ENCODE measurements at places on chromosomes 6 and 20.

- H3K27ac ChIP-seq = no peak overlapping the region
- DNase-seq = no peak
- H3K36me3 ChIP-seq = no peaks in the 10 kb centered on the region
- no peaks in the 10 kb centered on the region for H3K4me1 ChIP-seq
- H3K27me3 ChIP-seq = no peaks in the 10 kb centered on the region
- H3K4me3 ChIP-seq = no peak overlapping the region
Measured at GRCh38 chr20:35592339-35592974, 23.2 kb upstream of the SPAG4 start.

- no peak overlapping the region for H3K4me3 ChIP-seq
- no peaks in the 10 kb centered on the region for H3K4me1 ChIP-seq
- H3K27me3 ChIP-seq = no peaks in the 10 kb centered on the region
- H3K27ac ChIP-seq = no peak overlapping the region
- no peak for DNase-seq
Measured at GRCh38 chr6:14123386-14124111, 6.0 kb downstream of the CD83 start.

GRCh38 chr6:9711365-9711764 lies 703.5 kb downstream of the TFAP2A start:
- no peak overlapping the region for H3K27ac ChIP-seq
- H3K27me3 ChIP-seq = no peaks in the 10 kb centered on the region
- H3K4me3 ChIP-seq = no peak overlapping the region
- H3K36me3 ChIP-seq = no peaks in the 10 kb centered on the region
- DNase-seq = no peak

- no peak overlapping the region for H3K27ac ChIP-seq
- no peaks in the 10 kb centered on the region for H3K36me3 ChIP-seq
- no peak overlapping the region for H3K4me3 ChIP-seq
- H3K4me1 ChIP-seq = no peaks in the 10 kb centered on the region
Measured at GRCh38 chr6:143901885-143902750, 37.8 kb downstream of the ZC2HC1B start.

- H3K27ac ChIP-seq = no peak overlapping the region
- no peaks in the 10 kb centered on the region for H3K27me3 ChIP-seq
- peaks cover 5% of the 10 kb centered on the region for H3K36me3 ChIP-seq
- no peak overlapping the region for H3K4me3 ChIP-seq
Measured at GRCh38 chr20:32387252-32387651, 29.1 kb downstream of the ASXL1 start.

- peaks cover 10% of the 10 kb centered on the region for H3K4me1 ChIP-seq
- H3K27ac ChIP-seq = no peak overlapping the region
- no peaks in the 10 kb centered on the region for H3K36me3 ChIP-seq
- no peak overlapping the region for H3K4me3 ChIP-seq
- H3K27me3 ChIP-seq = peaks cover 3% of the 10 kb centered on the region
Measured at GRCh38 chr6:42923666-42924065, 5.6 kb upstream of the CNPY3 start.

- no peaks in the 10 kb centered on the region for H3K36me3 ChIP-seq
- no peaks in the 10 kb centered on the region for H3K4me1 ChIP-seq
- H3K27me3 ChIP-seq = no peaks in the 10 kb centered on the region
- DNase-seq = no peak
- H3K27ac ChIP-seq = no peak overlapping the region
- no peak overlapping the region for H3K4me3 ChIP-seq
Measured at GRCh38 chr20:44033344-44033743, 118.7 kb downstream of the TOX2 start.

DNA sequence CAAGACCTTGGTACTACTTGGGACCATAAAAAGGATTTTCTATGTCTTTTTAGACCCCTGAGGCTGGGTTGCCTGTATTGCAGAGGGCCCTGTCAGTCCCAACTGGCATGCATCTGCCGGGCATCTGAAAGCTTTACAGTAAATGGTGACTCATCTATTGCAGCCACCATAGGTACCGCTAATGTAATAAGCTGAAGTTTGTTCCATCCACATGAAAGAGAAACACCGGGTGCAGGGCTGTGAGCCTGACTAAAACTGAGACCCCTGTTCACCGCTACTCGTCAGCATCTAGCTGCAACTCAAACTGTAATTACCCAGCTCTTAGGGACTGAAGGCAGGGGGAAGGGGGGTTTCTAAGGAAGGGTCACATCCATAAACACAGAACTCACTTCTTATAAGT lies 49.5 kb downstream of the TRERF1 start:
- H3K4me1 ChIP-seq = peaks cover 8% of the 10 kb centered on the region
- DNase-seq = no peak
- no peak overlapping the region for H3K4me3 ChIP-seq
- no peak overlapping the region for H3K27ac ChIP-seq

DNA sequence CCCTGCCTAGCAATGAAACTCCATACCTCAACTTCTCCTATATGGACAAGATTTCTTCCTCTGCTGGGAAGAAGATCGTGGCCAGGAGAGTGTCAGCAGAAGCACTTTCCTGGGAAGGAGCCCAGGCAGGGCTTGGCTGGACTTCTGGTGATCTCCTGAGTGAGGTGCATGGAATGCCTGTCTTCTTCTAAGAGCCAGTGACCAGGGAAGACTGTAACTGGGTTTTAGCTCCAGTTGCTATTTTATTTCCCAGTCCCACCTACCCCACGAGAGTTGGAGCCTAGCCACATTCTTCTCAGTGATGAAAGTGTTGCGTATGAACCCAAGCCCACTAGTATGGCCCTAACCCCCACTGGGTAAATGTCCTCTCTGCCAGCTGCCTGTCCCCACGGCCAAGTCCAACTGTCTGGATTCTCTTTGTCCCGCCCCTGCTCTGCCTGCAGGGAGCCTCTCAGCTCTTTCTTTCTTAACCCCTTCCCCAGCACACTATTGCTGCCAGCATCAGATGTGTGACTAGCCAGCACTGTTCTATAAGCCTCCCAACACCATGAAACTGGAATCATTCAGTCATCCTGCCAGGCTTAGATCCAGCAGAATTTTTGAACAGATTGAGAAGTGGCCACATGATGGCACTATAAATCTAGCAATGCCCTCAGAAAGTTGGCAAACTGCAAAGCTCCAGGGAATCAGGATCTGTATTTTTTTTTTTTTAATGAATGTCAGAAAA lies 69.8 kb upstream of the FAM184A start:
- peak; percentile 72 for DNase-seq
- H3K27ac ChIP-seq = peak overlapping the region; percentile 86
- no peak overlapping the region for H3K4me3 ChIP-seq
- H3K4me1 ChIP-seq = peaks cover 29% of the 10 kb centered on the region
- H3K27me3 ChIP-seq = no peaks in the 10 kb centered on the region

- no peaks in the 10 kb centered on the region for H3K36me3 ChIP-seq
- peaks cover 2% of the 10 kb centered on the region for H3K4me1 ChIP-seq
- no peaks in the 10 kb centered on the region for H3K27me3 ChIP-seq
- DNase-seq = no peak
Measured at GRCh38 chr20:59835057-59835447, 98.4 kb downstream of the SYCP2 start.

DNA sequence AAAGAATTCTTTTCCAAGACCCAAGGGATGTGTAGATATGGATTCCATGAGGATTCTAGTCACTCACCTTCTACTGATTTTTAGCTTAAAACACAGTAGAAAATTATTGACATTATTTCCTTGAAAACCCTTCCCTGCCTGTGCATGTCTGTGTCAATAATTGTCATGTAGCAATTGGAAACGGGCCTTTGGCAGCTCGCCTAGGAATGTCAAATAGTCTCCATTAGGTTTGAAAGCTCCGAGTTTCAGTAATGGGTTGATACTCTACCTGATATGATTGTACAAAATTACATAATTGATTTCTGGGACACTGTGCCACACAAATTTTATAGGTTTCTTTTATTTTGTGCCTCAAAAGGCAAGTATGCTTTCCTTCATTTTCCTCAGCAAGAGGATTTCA lies 515.2 kb upstream of the ARID1B start:
- H3K36me3 ChIP-seq = no peaks in the 10 kb centered on the region
- no peak overlapping the region for H3K4me3 ChIP-seq
- no peaks in the 10 kb centered on the region for H3K4me1 ChIP-seq

- H3K4me1 ChIP-seq = peaks cover 34% of the 10 kb centered on the region
- DNase-seq = peak; percentile 92
- H3K27me3 ChIP-seq = no peaks in the 10 kb centered on the region
- peak overlapping the region; percentile 90 for H3K4me3 ChIP-seq
Measured at GRCh38 chr6:136288566-136289326, 900 bp downstream of the BCLAF1 start.

GRCh38 chr6:118186672-118187567 lies 279.9 kb downstream of the SLC35F1 start:
- no peak for DNase-seq
- H3K4me1 ChIP-seq = no peaks in the 10 kb centered on the region
- no peak overlapping the region for H3K4me3 ChIP-seq
- no peak overlapping the region for H3K27ac ChIP-seq
- H3K36me3 ChIP-seq = no peaks in the 10 kb centered on the region

Data from endothelial cell of umbilical vein (primary cell).